ENCODE measurements at places on chromosomes 5 and 9. TPM values are rescaled to one million over a fixed set of nuclear protein-coding genes. Genes with fewer than 3 reads are reported as not detected.

DNA sequence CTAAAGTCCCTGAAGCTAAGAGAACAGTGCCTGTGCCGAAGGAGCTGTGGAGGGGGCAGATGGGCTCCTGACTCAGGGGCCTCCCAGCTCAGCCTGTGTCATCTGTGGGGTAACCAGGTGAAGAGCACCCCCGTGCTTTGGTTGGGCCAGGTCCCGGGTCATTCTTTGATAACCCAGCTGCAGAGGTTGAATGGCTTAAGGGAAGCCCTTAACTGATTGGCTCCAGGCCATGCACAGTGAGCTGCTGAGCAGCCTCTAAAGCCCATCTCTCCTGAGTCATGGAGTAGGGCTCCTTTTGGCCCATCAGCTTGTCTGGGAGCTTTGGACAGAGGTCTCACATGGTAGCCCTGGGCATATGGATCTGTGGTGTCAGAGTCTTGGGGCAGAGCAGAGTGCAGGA is 28.7 kb downstream of the COL27A1 start:
- peaks cover 2% of the 10 kb centered on the region for H3K27me3 ChIP-seq
- DNase-seq: no peak
- H3K4me1 ChIP-seq: no peaks in the 10 kb centered on the region
- H3K36me3 ChIP-seq: no peaks in the 10 kb centered on the region
- H3K27ac ChIP-seq: no peak overlapping the region

- no peak for DNase-seq
- no peaks in the 10 kb centered on the region for H3K4me1 ChIP-seq
- no peak overlapping the region for H3K4me3 ChIP-seq
Measured at GRCh38 chr5:139825690-139826089, 30.1 kb downstream of the PSD2 start.

DNA sequence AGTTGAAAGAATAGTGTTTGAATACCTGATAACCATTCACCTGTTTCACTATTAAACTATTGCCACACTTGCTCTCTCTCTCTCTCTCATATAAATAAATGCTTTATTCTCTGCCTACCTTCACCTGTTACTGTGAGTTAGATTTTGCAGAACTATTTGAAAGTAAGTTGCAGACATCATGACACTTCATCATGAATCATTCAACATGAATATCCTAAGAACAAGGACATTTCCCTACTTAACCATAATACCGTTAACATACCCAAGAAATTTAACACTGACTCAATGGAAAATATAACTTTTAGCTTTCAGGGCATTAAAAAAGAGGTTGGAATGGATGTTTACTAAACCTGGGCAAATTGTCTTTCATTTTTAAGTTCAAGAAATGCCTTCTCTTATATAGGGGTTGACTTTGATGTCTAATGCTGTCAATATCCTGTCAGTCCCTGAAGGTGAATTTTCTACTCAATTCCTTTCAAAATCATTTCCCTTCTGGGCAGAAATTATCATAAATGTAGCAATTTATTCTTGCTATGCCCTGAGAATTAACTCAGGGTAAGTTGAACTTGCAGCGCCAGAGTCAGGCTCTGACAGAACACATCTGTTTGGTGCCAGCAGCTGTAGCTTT is 582.6 kb upstream of the TLE4 start:
- no peaks in the 10 kb centered on the region for H3K27me3 ChIP-seq
- no peaks in the 10 kb centered on the region for H3K36me3 ChIP-seq
- H3K4me3 ChIP-seq: no peak overlapping the region
- H3K27ac ChIP-seq: no peak overlapping the region
- no peaks in the 10 kb centered on the region for H3K4me1 ChIP-seq
- DNase-seq: no peak

DNA sequence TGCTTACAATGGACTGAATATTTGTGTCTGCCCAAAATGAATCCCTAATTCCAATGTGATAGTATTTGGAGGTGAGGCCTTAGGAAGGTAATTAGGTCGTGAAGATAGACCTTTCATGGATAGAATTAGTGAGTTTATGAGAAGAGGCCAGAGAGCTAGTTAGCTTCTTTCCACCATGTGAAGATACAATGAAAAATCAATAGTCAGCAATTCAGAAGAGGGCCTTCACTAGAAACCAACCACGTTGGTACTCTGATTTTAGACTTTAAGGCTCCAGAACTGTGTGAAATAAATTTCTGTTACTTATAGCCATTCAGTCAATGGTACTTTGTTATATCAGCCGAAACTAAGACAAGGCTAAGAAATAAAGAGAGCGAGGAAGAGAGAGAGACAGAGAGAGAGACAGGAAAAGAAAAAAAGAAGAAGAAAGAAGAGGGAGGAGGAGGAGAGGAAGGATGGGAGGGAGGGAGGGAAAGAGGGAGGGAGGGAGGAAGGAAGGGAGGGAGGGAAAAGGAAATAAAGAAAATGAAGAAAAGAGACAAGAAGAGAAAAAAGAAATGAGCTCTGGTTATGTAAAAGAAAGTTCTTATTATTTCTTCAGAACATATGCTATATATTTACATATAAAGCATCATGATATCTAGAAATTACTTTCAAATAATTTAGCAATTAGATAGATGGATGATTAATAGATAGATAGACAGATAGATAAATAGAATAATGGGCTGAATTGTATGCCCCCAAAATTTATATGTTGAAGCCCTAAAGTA is 1725.3 kb downstream of the EFNA5 start:
- no peaks in the 10 kb centered on the region for H3K4me1 ChIP-seq
- H3K27ac ChIP-seq: no peak overlapping the region
- no peak for DNase-seq
- no peaks in the 10 kb centered on the region for H3K27me3 ChIP-seq
- H3K36me3 ChIP-seq: no peaks in the 10 kb centered on the region
- H3K4me3 ChIP-seq: no peak overlapping the region

GRCh38 chr5:1201327-1202025 is at the start of gene SLC6A19:
Gene SLC6A19 (plus strand): TSS chr5:1201595. CDS start chr5:1201651, 56 bp downstream.
- H3K4me1 ChIP-seq: no peaks in the 10 kb centered on the region
- no peak within 1 kb of the TSS for H3K4me3 ChIP-seq
- H3K36me3 ChIP-seq: no peaks in the 10 kb centered on the region
- DNase-seq: no peak
- H3K27ac ChIP-seq: no peak within 1 kb of the TSS

DNA sequence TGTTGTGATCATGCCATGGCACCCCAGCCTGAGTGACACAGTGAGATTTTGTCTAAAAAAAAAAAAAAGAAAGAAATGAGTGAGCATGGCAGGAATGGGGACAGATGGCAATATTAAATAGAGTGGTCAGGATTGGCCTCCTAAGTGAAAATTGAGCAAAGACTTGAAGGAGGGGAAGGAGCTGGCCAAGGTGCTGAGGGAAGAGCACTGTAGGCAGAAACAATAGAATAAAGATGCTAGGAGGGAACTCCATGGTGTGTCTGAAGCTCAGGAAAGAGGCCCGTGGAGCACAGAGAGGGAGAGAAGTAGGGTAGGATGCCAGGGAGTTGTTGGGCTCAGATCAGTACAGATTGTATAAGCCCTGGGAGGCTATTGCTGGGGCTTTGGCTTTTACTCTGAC is 64.4 kb upstream of the PCAT7 start:
- H3K4me1 ChIP-seq: no peaks in the 10 kb centered on the region
- H3K36me3 ChIP-seq: no peaks in the 10 kb centered on the region
- no peak for DNase-seq
- no peaks in the 10 kb centered on the region for H3K27me3 ChIP-seq
- H3K27ac ChIP-seq: no peak overlapping the region
- H3K4me3 ChIP-seq: no peak overlapping the region

- H3K27me3 ChIP-seq: no peaks in the 10 kb centered on the region
- DNase-seq: no peak
- H3K27ac ChIP-seq: no peak overlapping the region
- no peaks in the 10 kb centered on the region for H3K4me1 ChIP-seq
- no peak overlapping the region for H3K4me3 ChIP-seq
Measured at GRCh38 chr5:58477760-58478376, 13.4 kb upstream of the GAPT start.

Gene LRRC19
- not detected for total RNA-seq

Gene CD180
- total RNA-seq: 5.4 TPM

Gene JADE2
- 67.0 TPM for total RNA-seq

Gene GAS1
- total RNA-seq: not detected

Gene MVB12B
- total RNA-seq: 0.08 TPM
